ENCODE measurements at places on chromosomes 3 and 15.

DNA sequence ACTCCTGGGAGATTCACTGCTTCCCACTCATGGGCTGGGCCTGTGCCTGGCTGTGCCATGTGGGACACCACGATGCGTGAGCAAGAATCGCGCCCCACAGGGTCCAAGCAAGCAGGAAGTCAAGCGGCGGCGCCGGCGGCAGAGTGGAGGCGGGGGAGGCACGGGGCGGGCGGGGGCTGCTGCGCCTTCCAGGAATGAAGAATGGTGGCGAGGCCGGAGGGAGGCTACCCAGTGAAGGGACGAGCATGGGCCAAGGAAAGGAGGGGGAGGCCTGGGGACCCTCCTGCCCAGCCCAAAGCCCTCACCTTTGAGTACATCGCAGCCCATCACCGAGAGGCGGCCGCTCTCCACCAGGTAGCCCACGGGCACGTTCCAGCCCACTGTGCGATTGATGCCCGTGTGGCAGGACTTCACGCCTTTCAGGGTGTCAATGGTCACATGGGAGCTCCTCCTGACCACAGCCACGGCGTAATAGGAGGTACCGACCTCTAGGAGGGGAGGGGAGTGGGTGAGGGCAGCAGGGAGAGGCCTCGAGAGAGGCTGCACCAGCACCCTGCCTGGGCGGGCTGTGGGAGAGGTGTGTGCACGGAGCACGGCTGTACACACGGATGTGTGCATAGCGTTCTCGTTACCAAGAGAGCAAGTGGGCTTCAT is 5.5 kb downstream of the MELTF start:
- DNase-seq: no peak

DNA sequence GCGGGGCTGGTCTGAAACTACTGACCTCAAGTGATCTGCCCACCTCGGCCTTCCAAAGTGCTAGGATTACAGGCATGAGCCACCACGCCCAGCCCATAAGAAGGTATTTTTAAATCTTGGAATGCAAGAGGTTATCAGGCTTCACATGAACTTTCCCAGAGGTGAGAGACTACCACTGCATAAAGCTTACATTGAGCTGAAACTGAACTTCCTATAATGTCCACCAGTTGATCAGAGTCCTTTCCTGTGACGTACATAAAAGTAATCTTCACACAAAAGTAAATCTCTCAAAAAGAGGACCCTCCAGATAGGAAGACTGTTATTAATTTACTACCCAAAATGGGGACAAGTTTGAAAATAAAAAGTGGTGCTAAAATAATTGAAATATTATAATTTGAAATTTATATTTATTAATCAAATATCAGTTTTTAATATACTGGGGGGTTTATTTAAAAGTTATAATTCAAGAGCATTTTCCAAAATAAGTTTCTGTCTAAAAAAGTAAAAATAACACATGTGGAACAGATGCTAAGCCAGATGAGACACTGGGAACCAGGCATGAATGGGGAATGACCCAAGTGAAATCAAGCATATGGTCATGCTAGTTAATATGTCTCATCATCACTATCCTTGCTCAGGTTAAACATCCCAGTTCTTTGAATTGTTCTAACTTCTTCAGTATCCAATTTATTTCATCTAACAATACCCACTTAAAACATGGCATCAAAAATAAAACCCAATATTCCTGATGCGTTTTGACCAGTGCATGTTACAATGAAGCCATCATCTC is 269.9 kb upstream of the UBE2E2 start:
- DNase-seq: no peak

- no peak for DNase-seq
Measured at GRCh38 chr3:156135921-156136638, 15.7 kb downstream of the KCNAB1 start.

DNA sequence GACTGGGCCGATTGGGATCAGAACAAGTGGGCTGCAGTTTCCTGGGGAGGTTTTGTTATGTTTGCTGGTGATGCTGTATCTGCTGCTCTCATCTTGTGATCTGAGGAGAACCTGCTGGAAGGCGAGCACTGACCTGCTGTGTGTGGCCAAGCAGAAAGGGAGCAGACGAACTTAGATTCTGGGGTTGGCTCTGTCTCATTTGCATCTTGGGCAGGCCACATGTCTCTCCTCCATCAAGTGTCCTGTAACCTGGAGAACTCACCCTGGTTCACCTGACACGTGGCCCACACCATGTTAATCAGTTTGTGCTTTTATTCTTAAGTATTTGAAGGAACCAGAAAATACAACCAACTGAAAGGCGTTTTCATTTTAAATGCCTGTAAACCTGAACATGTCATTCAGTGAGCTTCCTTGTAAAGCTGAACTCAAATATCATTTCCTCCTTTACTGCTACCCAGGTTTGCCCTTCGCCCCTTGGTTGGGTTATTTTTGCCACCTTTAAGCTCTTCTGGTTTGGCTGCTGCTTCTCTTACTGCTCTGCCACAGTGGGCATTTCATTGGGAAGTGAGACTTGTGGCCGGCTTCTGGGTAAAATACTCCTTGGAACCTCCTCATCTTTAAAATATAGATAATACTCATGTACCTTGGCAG is 33.5 kb upstream of the TRAK1 start:
- no peak for DNase-seq

DNA sequence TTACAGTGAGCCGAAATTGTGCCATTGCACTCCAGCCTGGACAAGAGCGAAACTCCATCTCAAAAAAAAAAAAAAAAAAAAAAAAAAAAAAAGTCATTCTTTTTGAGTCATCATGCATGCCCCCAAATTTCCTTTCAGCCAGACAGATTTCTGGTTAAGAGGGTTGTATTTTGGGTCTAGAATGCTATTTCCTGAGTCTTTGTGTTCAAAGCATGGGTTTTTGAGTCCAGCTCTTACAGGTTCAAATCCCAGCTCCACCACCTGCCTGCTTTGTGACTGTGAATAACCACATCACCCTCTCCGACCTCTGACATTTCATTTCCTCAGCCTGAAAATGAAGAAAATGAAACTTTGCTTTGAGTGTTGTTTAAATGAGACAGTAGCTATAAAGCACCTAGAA is 9.3 kb upstream of the C15orf61 start:
- no peak for DNase-seq

GRCh38 chr3:134447351-134447750 is 38.4 kb downstream of the ANAPC13 start:
- no peak for DNase-seq

DNA sequence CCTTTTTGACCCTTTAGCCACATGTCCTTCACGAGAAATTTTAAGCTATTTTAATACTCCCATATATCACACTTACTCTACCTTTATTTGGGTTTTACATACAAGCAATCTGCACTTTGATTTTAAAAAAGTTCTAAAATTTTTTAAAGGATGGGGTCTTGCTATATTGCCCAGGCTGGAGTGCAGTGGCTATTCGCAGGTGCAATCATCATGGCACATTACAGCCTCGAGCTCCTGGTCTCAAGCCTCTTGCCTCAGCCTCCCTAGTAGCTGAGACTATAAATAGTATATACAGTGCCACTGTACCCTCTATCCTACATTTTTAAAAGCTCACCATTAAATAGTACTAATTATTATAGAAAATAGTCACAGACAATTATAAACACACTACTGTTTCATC is 29.9 kb downstream of the NIT2 start:
- no peak for DNase-seq

GRCh38 chr3:105865016-105865623 is 3.7 kb downstream of the CBLB start:
- no peak for DNase-seq

DNA sequence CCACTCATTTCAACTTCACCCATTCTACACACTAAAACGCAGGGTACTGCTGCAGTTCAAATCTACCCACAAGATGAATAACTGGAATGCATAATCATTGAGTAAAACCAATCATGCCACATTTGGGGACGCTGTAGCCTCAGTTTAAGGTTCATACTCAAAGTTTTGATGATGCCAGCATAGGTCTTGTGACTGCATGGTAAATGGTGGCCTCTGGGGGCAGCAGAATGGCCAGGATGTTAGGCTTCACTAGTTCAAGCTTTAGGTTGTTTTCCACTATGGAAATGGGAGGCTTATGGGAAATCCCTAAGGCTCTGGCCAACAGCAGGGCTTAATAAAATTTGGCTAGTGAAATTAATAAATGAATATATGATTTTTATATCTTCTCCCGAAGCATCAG is 104.3 kb upstream of the TSC22D2 start:
- no peak for DNase-seq

GRCh38 chr3:23112491-23112890 is 90.6 kb upstream of the UBE2E2 start:
- DNase-seq: no peak

DNA sequence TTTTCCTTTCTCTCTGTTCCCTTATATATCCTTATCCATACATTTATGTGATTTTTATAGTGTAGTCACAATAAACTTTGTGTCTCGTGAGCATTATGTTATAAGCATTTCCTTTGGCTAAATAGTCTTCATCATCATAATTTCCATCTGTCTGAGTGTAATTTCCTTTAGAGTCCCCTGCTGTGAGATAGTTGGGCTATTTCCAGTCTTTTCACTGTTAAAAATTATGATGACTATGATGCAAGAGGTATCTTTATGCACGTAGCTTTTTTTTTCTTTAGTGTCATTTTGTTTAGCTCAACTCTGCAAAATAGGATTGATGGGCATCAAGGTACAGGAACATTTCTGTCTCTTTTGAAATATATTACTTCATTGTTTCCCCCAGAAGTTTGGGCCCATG is 26.9 kb upstream of the CA12 start:
- DNase-seq: no peak

Measured in cortex of kidney (tissue), 1 donor.